Activated CD4-positive, CD25-positive, alpha-beta regulatory T cell treated with anti-CD3 and anti-CD28 coated beads, Interleukin-2, amount 50 U/mL, for 24 hours (primary cell): ENCODE measurements at places on chromosomes 7 and 10.

DNA sequence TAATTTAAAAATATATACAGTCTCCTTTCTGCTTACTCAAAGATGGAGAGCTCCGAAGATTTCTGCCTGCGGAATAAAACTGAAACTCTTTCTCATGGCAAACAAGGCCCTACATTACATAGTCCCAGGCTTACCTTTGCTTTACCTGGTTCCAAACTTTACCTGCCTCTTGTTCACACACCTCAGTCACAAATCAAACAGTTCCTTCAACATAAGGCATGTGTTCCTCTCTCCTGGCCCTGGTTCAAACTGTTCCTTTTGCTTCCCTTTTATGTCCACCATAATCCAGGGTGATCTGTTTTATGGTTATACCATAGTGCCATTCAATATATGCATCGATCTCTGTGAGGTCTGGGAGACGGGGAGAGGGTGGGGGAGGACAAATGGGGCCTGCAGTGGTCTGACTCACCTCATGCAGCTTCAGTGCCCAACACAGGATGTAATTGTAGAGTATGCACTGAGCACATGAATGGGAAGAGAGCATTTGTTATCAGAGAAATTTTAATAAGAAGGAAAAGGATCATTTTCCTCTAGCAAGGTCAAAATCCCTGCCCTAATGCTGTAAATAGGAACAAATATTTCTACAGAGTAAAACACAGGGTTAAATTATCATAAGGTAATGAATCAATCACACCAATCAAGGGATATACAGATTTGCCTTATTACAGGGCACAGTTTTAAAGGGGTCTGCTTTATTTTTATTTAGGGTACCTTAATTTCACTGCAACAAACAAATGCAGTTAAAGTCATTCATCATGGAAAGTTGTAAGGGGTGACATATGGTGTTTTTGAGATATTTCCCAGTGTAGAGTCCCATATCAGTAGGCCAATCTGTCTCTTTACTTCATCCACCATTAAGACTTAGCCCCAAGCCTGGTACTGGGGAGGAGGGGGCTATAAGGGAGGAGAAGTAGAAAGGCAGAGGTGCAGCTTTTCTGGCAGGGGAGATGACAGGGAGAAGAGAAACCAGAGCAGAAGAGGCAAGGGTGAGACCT is 88.8 kb upstream of the PDE1C start:
- ATAC-seq, result no peak

DNA sequence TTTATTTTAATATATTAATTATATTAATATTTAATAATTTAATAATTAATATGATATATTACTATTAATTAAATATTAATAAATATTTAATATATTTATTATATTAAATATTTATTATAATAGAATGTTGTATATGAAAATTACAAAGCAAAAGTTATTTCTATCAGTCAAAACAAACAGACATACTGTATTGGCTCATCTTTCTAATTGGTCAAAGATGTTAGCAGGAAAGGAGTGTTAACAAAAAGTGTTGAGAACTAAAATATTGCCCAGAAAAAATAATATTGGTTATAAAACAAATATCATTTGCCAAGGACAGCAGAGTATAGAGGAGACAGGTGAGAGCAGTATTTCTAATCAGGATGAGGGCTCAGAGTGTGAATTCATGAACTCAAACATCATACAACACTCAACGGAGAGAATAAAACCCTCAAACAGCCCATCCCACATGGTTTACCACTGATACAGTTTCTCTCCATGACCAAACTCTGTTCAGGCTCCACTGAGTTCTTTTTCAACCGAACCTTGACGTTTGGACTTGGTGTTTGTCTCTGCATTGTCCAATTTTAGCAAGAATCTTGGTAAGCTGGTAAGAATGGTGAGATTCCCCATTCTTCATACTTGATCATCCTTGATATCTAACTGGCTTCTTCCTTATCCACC is 58.0 kb downstream of the TSPAN12 start:
- no peak for ATAC-seq

DNA sequence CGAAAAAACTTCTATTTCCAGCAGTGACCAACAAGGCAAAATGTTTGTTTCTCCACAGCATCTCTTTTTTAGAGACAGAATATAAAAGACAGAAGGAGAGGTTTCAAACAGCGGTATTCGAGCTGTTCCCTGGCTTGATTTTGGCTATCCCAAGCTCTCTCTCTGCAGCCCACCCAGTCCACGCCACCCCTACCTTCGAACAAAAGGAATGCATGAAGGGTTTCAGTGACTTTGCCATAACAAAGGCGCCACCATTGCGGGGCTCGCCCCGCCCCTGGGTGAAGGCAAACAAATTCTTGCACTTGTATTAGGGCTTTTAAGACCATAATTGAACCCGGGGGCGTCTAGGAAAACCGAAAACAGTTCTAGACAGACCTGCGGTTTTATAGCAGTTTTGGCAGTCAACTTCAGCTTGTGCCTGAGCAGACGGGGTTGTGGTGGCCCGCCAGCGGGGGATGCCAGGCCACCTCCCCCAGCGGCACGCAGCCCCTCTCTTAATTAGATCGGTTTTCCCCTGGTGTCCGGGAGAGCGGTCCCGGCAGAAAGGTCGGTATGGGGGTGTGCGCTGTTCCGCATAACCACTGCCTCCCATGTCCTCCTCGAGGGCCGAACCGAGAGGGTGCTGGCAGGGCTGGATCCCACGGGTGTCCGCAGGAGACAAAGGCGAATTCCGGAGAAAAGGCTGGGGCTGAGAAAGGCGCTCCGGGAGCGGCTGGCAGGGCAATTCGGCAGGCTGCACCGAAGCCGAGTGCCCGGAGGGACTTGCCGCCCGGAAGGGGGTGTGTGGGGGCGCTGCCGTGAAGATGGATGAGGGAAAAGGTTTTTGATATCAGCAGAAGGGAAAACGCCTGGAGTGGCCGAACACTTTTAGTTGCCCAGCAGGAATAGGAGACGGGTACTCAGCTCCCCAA is 2.7 kb upstream of the HOXA11 start:
- no peak for ATAC-seq

DNA sequence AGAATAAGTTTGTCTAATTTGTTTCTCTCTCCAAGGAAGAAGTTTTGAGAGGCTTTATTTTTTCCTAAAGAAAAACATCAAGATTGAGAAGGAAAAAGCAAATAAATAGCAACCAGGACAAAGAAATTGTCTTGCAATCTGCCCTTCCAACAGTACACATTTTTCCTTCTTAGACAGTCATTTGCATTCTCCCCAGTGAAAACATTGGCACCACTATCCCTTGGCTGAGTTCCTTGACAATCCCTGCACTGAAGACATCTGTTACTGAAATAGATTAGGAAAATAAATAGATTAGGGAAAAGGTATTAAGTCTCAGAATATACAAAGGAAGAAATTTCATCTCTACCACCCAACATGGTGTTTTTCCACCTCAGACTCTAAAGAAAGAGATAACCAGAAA is 12.2 kb upstream of the TMEM243 start:
- no peak for ATAC-seq

- ATAC-seq, result peak; percentile 56
Observed at GRCh38 chr10:133260895-133261725, 15.6 kb downstream of the ADAM8 start.

DNA sequence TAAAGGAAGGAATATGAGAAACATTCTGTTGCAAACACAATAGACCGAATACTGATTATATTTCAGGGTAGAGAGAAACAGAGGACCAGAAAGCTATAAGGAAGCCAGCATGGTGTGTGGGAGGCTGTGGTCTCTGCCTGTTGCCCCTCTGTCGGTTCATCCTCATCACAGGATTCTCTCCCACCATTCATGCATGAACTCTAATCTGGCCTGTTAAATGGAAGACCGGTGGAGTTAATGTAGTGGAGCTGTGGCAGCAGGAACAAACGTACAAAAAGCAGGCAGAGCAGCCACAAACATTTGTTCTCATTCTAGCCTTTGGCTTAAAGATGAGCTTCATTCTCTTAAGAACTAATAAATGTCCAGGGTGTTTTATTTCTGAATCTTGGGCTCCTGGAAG is 902.4 kb downstream of the LRMDA start:
- no peak for ATAC-seq

GRCh38 chr10:86260564-86260963 is 106.0 kb downstream of the GRID1 start:
- no peak for ATAC-seq

GRCh38 chr10:24341897-24342296 is 133.0 kb downstream of the KIAA1217 start:
- ATAC-seq, result no peak

- ATAC-seq, result no peak
Observed at GRCh38 chr10:131621784-131622624, 278.8 kb upstream of the PPP2R2D start.

DNA sequence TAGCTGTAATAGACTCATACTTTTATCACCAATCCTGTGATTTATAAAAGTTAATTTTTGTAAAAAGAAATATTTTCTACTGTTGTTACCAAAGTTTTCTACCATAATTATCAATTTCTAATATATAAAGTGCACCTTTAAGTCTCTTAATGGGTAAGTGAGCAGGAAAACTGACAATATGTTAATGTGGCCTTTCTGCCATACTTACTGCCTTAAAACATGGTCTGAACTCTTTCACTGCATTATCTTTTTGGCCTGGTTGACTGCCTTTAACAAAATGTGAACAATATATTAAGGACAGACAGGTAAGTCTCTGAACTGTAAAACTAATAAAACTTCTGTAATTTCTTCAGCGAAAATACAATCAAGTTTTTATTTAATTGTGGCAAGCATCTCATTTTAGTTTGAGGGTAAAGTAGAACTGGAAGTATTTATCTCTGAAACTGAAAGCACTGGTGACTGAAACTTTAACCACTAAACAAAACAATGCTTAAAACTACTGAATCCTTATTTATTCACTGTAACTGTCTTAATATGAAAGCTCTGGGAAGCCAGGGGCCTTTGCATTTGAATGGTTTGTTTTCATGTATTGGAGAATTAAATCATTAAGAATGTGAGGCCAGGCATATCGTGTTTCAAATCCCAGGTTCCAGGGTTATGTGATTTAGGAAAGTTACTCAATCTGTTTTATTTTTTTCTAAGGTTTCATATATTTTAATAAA is 948.8 kb upstream of the POT1 start:
- ATAC-seq, result no peak

GRCh38 chr10:78623578-78624215 is 445.1 kb upstream of the ZMIZ1 start:
- ATAC-seq, result peak; percentile 43

GRCh38 chr10:16780338-16780880 is 36.8 kb downstream of the RSU1 start:
- no peak for ATAC-seq

DNA sequence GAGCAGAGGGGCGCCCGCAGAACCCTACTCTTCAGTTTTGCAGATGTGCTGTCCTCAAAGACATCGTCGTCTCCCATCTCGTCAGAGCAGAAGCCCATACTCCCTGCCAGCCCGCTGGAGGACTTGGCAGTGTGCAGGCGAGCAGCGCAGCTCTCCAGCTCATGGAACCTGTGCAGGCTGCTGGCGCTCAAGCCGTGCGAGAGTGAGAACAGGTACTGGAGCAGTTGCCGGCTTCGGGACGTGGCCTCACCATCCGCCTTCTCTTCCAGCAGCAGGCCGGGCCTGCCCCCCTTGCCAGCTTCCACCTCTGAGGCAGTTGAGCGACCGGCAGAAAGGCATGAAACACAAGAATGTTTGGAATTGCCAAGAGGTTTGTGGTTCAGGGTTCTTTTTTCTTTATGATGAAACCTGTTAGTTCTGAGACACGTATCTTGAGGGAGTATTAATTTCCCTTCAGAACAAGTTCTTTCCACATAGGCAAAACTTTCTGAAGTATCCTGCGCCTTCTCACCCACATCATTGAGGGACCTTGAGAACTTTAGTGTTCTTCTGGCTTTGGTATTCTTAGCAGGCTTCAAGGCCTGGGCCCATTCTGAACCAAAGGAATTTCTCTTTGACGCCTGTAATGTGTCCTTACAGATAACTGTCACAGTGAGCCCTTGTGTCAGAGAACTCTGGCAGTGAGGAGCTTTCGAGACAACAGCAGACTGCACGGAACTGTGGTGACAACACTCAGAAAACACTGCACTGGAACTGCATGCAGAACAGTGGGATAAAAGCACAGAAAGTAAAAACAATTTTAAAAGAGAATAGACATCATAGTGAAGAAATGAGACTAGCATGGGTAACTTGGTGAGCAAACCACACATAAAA is 89.5 kb downstream of the ALOX5 start:
- no peak for ATAC-seq

DNA sequence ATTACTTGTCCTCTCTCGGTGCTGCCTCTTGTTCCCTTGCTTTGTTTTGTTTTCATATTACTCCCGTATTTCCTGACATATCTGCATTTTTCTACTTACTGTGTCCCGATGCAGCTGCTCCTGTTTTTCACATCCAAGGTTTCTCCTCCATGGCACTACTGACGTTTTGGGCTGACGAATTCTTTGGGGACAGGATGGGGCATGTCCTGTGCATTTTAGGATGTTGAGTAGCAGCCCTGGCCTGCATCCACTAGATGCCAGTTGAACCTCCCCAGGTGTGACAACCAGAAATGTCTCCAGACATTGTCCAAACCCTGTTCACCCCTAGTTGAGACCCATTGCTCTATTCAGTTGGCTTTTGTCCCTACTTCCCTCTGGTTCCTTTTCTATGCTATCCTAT is 12.4 kb downstream of the ZNF789 start:
- ATAC-seq, result no peak

DNA sequence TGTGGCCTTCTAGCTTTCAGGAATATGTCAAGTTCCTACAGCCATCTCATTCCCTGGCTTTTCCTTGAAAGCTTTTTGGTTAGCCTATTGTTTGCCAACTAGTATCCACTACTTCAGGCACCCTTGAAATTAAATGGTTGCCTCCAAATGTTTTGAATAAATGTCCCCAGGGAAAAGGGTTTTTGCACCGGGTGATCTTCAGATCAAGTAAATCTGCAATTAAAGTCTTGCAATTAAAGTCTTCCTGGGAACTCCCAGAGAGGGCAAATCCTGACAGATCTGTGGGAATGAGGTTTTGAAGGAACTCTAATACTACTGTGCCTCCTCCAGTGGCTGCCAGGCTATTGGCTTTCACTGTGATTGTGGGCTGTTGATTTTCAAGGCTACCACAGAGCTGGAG is 17.7 kb upstream of the ZNRF2 start:
- no peak for ATAC-seq

DNA sequence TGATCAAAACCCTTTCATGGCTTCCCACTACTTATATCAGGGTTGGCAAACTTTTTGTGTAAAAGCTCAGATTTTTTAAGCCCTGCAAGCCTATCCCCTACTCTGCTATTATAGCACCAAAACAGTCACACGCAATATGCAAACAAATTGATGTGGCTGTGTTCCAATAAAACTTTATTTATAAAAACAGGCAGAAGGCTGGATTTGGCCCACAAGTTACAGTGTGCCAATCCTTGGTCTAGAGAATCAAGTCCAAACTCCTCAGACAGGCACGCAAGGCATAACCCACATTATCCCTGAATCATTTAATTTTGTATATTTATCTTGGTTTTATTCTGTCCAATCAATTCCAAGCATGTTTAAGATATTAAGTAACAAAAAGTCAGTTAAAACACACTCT is 71.9 kb downstream of the SGMS1 start:
- ATAC-seq, result no peak

GRCh38 chr7:158414486-158414961 is 173.1 kb downstream of the PTPRN2 start:
- no peak for ATAC-seq

GRCh38 chr10:72257051-72257892 is 16.5 kb upstream of the DDIT4 start:
- ATAC-seq, result no peak

- no peak for ATAC-seq
Observed at GRCh38 chr7:135650831-135651573, 11.3 kb upstream of the STMP1 start.
